ENCODE measurements at places on chromosomes 16 and 17.
A peak's percentile ranks its signal among the peaks of the same experiment; 100 is the strongest.

- DNase-seq, result no peak
These were observed 24.0 kb upstream of the SSTR5 start for GRCh38 chr16:1048442-1049112.

GRCh38 chr17:81097134-81097942 lies 62.4 kb downstream of the BAIAP2 start:
- DNase-seq, result peak; percentile 25

DNA sequence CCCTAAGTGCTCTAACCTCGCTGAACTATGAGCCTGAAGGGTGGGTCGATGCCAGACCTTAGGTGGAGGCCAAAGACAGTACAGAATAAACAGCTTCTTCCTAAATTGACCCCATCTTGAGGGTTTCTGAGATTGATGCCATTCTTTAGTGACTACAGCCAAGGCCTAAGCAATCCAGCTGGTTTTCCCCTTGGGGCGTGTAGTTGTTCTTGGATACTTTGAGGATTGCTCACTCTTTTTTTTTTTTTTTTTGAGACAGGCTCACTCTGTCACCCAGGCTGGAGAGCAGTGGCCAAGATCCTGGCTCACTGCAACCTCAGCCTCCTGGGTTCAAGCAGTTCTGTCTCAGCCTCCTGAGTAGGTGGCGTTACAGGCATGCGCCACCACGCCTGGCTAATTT lies 2.0 kb downstream of the OVCA2 start:
- DNase-seq, result no peak

DNA sequence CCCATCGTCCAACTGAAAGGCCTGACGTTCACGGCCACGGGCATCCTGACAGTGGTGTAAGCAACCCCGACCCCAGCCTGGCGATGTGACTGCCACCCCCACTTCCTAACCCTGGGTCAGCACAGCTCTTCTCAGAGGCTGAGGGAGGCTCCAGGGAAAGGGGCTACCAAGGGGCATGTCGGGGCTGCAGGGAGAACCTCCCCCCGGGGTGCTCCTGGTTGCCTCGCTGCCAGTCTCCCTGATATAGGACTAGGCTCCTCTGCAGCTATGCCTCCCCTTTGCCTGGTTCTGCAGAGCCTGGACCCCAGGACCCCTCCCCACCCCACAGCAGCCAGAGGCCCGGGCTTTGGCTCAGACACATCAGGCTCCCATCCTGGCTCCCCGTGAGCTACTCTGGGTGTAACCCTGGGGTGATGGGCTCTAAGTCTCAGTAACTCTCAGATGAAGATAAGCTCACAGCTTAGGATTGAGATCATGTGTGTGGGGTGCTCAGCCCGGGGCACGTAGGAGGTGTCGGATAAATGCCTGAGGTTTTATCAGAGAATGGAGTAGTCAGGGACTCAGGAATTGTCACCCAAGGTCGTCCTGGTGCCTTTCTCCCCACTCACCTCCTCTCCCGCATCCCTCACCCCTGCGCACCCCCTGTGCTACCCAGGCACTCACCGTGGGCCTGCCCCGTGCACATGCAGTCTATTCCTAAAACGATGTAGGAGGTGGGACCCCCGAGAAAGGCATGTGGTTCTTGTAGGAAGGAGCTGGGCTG lies 10.6 kb downstream of the ITGAD start:
- DNase-seq, result no peak

DNA sequence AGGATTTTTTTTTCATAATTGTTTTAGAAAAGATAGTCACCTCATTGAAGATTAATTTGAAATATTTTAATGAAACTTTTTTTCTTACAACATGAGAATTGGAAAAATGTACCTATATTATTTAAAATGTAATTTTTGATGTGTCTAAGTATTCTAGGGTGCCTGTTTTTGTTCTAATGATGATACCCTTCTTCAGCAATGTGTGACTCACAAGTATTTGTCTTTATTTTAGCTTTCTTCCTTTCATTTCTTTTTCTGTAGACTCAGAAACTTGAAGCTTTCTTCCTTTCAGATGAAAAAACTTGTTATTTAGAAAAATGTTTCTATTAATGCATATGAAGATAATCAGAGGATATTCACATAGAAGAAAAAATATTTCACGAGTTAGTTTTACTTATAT lies 231.8 kb downstream of the BCAS3 start:
- DNase-seq, result no peak
